NCI-H446 treated with DMSO at 0.1 percent for 48 hours (cell line): ENCODE measurements at places on chromosomes 2 and 18.

- DNase-seq, result no peak
Measured at GRCh38 chr2:197322724-197323720, 12.4 kb upstream of the ANKRD44 start.

GRCh38 chr2:235146206-235146605 lies 194.4 kb downstream of the SH3BP4 start:
- no peak for DNase-seq

DNA sequence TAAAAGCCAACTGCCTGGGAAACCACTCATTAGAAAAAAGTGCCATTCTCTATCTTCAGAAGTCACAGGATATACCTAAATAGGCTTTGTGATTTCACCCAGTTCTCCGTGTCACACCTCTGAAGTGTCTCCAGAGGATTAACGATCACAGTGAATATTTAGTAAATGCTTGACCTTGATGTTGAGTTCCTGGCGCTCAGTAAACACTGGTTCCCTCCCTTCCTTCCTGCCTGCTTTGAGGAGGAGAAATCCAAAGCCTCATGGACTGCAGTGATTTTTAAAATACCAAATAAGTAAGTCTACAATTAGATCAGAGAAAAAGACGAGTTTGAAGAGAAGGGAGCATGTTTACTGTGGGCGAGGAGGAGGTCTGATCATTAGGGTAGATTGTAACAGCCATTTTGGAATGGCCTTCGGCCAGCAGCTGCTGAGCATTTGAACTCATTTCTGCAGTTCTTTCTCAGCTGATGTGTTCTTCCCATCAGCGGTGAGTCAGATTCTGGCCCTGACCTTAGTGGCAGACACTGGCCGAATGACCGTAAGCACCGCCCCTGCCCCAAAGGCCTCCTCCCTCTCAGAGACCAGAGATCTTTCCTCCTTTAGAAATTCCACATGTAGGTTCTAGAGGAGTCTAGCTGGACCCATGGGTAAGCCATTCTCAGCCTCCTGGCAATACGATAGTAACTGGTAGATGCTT lies 62.1 kb upstream of the SLC16A14 start:
- DNase-seq, result no peak

GRCh38 chr18:68925268-68925667 lies 127.4 kb downstream of the CCDC102B start:
- DNase-seq, result no peak

- DNase-seq, result no peak
Measured at GRCh38 chr2:32742376-32742775, 114.5 kb downstream of the TTC27 start.

DNA sequence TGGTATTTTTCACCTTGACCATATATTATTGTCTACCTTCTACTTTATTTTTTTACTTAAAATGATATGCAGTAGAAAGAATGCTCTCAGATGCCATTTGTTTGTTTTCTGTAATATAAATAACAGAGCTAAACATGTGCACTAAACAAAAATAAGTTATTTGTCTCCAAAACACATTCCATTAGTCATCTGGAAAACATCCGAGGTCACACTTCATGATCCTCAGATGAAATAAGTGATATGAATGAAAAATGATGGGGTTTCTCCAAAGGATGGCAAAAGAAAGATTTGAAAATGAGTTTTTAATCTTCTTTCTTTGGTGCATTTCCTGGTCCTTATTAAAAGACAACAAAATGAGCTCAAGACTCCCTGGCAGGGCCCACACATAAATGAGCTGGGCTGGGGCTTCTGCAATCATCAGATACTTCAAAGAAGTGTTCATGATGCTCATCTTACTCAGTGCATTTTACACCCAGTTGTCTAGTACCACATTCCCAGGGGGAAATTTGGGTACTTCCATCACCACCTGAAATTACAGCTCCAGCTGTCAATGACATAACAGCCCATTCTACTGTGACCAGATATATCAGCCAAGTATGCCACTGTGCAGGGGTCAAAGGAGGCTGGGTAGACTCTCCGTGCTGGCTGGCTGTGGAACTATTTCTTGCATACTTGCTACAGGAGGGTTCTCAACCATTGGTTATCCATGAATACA lies 283.5 kb downstream of the PID1 start:
- no peak for DNase-seq

DNA sequence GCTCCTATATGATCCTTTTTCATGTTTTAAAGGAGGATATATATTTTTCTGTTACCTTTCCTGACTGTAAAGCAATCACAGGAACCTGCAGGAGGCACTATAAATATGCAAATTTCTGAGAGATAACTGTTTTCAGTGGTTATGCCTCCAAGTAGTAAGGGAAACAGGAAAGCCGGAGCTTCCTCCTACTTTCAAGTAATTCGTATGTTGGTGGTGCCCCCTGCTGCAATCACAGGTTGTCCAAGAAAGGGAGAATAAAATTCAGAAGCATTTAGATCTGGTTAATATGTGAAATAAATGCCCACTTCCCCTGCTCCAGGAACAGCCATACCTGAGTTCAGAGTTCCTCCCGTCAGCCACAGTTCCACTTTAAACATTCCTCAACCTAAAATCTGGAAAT lies 12.0 kb upstream of the BCL11A start:
- no peak for DNase-seq

DNA sequence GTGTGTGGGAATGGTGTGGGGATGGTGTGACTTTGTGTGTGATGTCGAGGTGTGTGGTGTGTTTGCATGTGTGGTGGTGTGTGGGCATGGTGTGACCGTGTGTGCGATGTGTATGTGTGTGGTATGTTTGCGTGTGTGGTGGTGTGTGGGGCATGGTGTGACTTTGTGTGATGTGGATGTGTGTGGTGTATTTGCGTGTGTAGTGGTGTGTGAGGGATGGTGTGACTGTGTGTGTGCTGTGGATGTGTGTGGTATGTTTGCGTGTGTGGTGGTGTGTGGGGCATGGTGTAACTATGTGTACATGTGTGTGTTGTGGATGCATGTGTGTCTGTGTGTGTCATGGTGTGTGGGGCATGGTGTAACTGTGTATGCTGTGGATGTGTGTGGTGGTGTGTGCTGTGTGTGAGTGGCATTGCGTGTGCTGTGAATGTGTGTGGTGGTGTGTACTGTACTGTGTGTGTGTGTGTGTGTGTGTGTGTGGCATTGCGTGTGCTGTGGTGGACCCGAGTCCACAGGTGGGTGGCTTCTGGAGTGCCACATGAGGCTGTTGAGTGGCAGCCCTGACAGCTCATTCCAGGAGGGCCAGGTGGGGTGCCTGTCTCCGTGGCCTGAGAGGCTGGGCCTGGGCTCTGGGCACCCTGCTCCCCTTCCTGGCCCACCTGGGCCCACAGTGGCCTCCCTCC lies 14.7 kb downstream of the ODC1 start:
- no peak for DNase-seq

GRCh38 chr2:162113776-162114168 lies 38.3 kb downstream of the GCG start:
- DNase-seq, result no peak

DNA sequence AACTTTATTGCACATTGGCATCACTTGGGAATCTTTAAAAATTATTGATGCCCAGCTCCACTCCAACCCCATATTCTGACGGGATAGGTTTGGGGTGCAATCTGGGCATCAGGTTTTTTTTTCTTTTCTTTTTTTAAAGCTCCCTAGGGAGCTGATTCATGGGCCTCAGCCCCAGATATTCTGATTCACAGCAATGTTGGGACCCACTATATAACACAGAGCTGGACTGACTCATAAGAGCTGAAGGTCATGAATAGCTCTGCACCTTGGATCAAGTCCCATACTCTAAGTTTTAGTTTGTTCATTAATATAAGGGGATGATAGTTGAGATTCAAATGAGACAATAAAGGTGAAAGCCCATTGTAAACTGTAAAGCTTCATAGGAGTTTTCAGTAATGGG lies 191.1 kb upstream of the REV1 start:
- no peak for DNase-seq

GRCh38 chr18:36075862-36076587 lies 8.7 kb upstream of the RPRD1A start:
- DNase-seq, result no peak

- no peak for DNase-seq
Measured at GRCh38 chr2:55620123-55620779, 2.8 kb upstream of the PPP4R3B start.

DNA sequence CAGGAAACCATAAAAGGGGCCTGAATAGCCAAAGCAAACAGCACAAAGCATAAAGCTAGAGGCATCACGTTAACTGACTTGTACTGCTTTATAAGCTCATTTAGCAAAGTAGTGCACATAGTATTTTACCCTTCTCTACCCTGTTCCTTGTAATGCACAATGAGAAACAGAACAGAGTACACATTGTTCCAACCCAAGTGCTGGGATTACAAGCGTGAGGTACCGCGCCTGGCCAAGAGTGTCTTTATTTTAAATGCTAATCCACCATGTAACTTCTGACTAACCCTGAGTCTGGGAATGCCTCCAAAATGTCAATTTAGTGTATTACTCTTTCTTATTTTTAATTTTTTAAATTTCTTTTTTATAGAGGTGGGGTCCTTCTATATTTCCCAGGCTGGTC lies 46.4 kb upstream of the STON1 start:
- DNase-seq, result no peak

DNA sequence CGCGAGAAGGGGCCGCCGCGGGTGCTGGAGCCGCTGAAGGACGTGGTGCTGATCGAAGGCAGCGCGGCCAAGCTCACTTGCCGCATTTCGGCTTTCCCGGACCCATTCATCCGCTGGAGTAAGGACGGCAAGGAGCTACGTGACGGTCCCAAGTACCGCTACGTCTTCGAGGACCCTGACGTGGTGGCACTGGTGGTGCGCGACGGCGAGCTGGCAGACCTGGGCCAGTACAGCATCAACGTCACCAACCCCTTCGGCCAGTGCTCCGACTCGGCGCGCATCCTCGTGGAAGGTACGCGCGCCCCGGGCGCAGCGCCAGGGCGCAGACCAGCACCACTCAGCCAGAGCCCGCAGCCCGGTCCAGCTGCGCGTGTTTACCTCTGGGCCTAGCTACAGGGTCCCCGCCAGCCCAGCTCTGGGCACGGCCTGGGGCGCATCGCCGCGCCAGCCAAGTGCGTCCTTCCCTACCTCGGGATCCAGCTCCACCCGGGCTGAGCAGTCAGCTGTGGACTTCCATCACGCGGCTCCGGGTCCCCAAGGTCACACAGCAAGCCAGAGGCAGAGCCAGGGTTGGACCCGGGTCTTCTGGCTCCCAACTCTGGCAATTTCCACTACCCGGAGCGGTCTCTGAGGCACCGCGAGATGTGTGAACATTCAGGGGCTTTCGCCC lies 1.7 kb upstream of the GMPPA start:
- no peak for DNase-seq

- DNase-seq, result no peak
Measured at GRCh38 chr2:18651842-18652774, 62.7 kb upstream of the NT5C1B start.

DNA sequence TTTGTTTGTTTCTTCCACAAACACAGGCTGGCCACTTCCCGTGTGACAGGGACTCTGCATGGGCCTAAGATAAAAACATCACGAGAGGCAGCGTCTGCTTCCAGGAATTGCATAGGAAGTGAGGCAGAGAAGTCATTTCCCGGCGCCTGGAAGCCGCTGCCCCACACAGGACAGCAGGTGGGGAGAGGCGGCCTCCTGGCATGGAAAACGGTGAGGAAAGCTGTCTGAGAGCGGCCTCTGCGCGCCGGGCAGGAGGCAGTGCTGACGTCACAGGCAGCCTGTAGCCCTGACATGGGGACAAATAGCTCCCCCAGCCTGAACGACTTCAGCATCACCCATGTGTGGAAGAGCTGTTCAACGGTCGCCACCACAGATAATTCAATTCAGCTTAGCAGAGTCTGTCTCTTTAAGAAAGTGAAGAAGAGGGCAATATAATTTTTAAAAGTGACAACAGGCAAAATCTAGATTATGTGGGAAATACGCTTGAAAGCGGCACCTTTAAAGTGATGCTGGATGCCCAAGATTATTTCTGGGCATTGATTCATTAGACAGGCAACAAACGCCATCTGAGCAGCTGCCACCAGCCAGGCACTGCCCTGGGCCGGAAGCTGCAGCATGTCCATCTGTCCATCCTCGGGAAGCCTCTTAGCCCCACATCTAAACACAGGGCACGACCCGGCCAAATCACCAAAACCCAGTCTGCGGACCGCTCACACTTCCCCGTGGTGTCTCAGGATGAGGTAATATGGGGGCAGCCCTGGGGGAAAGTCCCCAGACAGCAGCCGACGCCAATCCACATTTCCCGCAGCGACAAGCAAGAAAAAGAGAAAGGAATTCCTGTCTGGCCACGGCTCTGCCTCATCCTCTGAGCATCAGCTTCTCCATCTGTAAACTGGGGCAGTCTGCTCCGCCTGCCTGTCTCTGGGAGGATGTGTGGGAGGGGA lies 138.9 kb downstream of the PXDN start:
- no peak for DNase-seq

DNA sequence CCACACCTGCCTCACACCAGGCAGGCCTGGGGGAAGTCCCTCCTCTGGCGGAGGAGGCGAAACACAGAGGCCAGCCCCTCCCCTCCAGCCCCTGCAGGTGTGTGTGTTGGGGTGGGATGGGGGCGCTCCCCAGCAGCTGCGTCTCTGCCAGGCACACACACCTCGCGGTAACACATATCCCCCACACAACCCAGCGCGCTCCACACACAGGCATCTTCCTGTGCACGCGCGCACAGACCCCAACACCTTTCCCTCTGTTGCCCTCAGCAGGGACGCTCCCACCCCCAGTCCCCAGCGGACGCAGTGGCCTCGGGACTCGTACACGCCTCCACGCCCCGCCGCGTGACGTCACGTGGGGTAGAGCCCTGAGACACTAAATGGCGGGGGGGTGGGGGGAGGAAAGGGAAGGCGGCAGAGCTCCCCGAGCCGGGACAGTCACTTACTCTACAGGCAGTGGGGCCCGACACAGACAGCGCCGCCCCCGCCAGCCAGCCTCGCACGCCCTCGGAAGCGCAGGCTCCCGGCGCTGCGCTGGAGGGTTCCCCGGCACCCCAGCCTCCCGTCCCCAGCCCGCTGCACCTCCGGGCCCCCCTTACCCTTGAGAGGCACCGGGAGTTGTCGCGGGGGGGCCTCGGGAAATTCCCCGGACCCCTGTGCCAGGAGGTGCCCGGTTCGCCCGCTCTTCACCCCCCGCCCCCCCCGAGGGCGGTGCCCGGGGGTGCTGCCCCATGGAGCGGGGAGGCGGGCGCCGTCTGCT lies at the start of gene WNT10A:
Gene WNT10A (plus strand): TSS at position 751 of the 757 bp plus-strand sequence. CDS start 144 bp downstream, outside the sequence.
- no peak for DNase-seq

- DNase-seq, result no peak
Measured at GRCh38 chr2:36369716-36370115, 14.1 kb downstream of the CRIM1 start.

GRCh38 chr2:97961534-97961933 lies 34.2 kb downstream of the TMEM131 start:
- DNase-seq, result no peak

DNA sequence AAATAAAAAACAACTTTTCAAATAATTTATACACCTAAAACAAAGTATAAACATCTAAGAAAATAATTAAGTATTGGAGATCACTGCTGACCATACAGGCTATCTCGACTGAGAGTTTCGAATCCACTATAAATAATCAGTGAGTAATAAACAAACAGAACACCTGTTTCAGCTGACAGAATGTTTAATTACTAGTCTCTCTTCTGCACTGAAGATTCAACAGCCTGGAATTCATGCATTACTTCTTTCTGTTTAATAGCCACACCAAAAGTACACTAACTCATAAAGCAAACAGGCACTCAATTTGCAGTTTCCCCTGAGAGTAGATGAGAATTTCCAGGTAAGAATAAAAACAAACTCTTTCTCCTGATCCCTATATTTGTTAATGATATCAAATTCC lies 138.5 kb downstream of the RBMS1 start:
- no peak for DNase-seq

GRCh38 chr2:85369500-85369899 lies 14.9 kb downstream of the ELMOD3 start:
- DNase-seq, result no peak
